CD4-positive, alpha-beta memory T cell (primary cell): ENCODE measurements at places on chromosomes 2 and 18. TPM values are rescaled to one million over a fixed set of nuclear protein-coding genes. Genes with fewer than 3 reads are reported as not detected.

DNA sequence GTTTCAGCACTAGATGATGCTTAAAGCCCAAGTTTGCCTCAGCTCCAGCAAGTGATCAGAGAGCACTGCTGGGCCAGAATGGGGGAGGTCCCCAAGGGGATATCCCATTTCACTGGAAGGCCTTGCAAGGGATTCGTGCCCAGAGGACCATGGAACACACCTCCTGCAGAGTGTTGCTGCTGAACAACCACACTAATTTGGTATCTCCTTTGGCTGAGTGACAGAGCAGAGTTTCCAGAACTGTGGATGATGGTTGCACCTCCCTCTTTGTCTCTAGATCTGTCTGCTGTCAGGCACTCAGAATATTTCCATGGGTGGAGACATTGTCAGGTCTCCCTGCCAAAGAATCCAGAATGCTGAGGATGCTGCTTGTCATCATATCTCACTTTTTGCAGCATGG is 484.8 kb upstream of the NETO1 start:
- no peak for DNase-seq

Gene DNPEP
- 75.9 TPM for total RNA-seq

Gene HEATR5B
- 52.6 TPM for total RNA-seq

DNA sequence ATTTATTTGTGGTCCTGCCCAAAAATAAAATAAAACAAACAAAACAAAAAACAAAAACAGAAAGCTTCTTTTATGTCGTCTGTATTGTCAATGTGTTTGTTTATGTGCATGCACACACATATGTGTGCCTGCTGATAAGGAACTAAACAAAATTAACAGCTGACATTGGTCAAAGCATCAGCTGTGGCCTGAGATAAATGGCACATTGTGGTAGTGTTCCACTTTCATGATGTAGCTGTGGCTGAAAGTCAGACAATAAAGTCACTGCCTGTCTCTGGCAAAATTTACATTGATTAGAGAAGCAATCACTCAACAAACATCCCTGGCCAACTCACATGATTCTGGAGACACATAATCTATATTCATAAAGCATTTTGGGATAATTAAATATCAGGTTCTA is 203.4 kb upstream of the PIK3C3 start:
- no peak for DNase-seq

DNA sequence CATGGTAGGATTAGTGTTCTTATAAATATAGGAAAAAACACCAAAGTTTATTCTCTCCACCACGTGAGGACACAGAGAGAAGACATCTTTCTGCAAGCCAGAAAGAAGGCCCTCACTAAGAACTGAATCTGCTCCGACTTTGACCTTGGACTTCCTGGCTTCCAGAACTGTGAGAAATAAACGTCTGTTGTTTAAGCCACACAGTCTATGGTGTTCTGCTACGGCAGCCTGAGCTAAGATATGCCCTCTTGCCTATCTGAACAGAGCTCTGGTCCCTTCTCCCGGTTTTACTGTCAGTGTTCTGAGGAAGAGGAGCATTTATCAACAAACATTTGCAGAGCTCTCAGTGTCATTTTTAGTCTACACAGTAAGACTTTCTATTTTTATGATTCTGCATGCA is 131.3 kb downstream of the DOK6 start:
- no peak for DNase-seq

Gene UGT1A4
- not detected for total RNA-seq
